Muscle of arm (tissue), 14 donors: ENCODE measurements at places on chromosomes 3 and 15. TPM values are rescaled to one million over a fixed set of nuclear protein-coding genes. Genes with fewer than 3 reads are reported as not detected.

Gene IQCH
- polyA plus RNA-seq: 1.5 TPM

Gene INSYN1
- polyA plus RNA-seq: 4.4 TPM

Gene ZFYVE19
- polyA plus RNA-seq: 19.7 TPM

Gene RTP4
- 0.64 TPM for polyA plus RNA-seq

Gene NEK10
- polyA plus RNA-seq: not detected

Gene CCR8
- not detected for polyA plus RNA-seq

Gene TIGIT
- polyA plus RNA-seq: not detected

Gene RLBP1
- not detected for polyA plus RNA-seq

Gene ADGRG7
- polyA plus RNA-seq: not detected

Gene PLXNA1
- 39.4 TPM for polyA plus RNA-seq

Gene ADPRH
- 9.9 TPM for polyA plus RNA-seq

Gene ELL3
- polyA plus RNA-seq: 4.5 TPM

GRCh38 chr15:51224428-51224827, 114.0 kb downstream of the CYP19A1 start:
- no peak for DNase-seq

- DNase-seq: peak; percentile 69
Observed at GRCh38 chr15:56496635-56497034, 31.7 kb upstream of the MNS1 start.

GRCh38 chr3:25573386-25574171, 91.1 kb downstream of the TOP2B start:
- no peak for DNase-seq

DNA sequence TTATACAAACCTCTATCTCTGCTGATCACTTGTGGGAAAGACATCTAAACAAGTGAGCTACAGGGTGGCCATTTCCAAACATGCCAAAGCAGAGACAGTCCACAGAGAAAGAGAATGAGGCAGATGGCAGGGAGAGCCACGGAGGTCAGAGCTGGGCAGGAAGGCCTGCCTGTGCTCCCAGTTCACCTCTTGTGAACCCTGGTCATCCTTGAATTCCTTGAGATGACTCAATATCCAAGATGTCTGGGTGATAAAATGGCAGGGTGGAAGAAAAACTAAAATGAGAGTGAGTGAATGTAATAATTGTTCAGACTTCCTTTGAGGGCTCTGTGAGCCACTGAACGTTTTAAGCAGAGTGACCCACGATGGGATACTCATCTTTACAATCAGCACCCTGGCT, 104.8 kb downstream of the PLCH1 start:
- DNase-seq: no peak

GRCh38 chr15:71538181-71538580, 272.2 kb upstream of the NR2E3 start:
- DNase-seq: no peak

DNA sequence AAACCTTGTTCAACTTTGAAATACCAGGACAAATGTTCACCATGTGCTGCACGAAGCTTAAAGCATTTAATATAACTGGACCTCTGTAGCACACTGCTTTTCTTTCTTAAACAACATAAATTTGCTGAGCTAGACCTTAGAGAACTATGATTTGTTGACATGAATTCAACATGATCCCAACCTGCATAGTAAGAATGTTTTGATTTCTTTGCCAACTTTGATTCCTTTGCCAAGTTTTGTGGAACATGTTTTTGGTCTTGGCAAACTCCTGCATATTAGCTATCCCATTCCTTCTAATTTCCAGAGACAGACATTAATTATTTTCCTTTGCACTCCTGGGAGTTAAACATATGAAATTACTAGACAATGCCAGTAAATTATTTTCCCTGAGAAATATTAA, 197.2 kb upstream of the RBMS3 start:
- peak; percentile 78 for DNase-seq

- DNase-seq: no peak
Observed at GRCh38 chr3:171834461-171834801, 8.7 kb upstream of the TMEM212 start.

DNA sequence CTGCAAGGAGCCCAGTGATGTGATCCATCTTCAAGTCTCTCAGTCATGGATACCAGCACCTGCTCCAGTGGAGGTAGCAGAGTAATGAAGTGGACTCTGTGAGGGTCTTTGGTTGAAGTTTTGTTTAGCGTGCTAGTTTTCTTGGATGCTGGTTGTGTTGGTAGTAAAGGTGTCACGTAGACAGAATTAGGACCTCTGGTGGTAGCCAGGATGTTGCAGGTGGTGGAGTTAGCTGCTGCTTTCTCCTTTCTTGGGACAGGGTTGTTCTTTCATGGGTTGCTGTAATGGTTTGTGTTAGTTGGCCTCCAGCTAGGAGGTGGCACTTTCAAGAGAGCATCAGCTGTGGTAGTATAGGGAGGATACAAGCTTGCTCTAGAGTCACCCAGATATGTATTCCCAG, 125.2 kb downstream of the ANXA2 start:
- no peak for DNase-seq

DNA sequence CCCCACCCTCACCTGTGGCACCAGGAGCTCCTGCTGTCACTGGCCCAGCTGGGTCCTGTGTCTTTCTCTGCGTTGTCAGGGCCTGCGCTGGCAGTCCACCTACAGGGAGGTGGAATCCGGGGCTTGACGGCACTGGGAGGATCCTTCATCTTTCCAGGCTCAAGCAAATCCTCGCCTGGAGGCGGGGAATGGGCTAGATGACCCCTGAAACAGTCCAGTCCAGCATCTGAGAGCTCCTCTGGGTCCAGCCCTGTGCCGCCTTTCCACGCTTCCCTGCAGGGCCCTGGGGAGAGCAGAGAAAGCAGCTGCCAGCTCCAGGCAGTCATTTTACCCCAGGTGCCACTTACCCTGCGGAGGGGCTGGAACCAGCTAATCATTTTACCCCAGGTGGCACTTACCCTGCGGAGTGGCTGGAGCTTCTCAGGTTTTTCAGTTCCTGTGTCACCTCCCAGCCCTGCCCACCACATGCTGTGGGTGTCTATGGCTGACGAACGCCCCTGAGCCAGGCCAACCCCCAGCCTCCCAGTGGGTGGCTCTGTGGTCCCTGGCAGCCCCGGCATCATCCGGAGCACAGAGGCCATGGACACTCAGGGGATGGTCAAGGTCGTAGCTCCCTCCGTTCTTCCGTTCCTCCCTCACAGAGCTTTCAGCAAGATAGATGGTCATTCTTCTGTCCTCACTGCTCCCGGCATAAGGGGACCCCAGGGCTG, 17.9 kb upstream of the ADIPOQ start:
- no peak for DNase-seq

DNA sequence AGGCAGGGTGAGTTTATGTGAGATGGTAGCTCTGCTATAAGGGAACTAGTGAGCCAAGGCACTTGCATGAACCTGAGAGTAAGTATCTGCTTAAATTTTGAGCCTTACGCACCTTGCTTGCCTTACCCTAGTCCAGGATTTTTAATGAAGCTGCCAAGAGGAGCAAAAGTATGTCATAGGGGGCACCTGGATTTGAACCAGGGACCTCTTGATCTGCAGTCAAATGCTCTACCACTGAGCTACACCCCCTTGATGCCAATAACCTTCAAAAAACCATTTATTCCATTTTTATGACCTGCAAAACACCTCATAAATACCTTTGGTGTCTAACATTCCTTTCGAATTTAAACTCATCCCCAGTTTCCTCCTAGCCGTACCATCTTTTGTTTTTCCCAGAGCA, 88.3 kb upstream of the ACP3 start:
- no peak for DNase-seq

GRCh38 chr3:40885430-40885829, 313.9 kb upstream of the CTNNB1 start:
- DNase-seq: no peak

DNA sequence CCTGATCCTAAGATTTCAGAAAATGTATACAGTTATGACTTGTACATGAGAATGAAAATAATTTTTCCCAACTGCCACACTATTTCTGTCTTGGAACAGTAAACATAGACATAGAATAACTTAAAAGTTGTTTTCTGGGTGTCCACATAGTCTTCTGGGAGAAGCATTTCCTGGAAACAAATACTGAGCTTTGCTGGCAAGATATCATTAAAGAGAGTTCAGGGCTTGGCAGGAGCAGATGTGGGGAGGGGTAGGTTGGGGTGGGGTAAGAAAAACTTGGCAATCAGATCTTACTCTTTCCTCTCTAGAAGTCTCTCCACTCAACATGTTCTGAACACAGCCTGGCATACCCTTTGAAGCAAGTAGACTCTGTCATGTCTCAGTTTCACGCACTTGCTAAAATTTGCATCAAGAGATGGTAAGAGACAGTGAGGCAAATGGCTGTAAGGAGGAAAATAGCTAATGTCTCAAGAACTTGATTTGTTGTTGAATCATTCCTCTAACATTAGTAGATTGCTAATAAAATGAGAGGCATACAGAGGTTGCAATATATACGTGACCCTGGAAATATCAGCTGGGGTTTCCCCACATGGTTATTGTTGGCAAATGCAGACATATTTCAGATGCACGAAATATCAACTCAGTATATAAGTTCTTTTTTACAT, 27.3 kb upstream of the ABI3BP start:
- DNase-seq: no peak

- no peak for DNase-seq
Observed at GRCh38 chr3:42707620-42708355, 5.2 kb upstream of the HHATL start.

DNA sequence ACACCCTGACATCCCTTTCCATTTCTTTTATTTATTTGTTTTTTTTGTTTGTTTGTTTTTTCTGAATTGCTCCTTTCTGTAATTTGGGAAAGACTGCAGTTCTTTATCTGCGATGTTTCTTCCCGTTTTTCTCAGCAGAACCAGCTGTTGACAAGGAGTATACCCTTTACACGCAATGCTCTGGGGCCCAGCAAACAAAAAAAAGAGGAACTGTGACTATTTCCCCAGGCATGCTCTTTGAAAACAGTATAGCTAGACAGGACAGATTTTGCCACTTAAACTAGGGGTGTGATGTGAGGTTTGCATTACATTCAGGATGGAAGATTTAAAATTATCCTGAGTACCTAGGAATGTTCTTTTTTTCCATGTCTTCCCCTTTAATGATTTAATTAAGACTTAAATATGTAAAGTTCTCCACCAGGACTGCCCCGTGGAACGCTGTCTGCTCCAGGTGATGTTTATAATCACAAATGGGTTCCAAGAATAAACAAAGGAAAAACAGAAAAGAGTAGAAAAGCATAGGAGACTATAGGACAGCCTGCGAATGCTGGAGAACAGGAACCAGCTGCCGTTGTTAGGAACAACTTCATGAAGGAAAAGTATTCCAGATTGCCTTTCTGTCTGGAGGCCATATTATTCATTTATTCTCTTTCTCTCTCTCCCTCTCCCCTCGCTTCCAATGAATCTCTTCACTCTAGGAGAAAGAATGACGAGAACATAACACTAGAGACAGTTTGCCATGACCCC, 43.3 kb downstream of the TGFBR2 start:
- no peak for DNase-seq

- no peak for DNase-seq
Observed at GRCh38 chr3:174873832-174874657, 14.9 kb downstream of the NAALADL2 start.

DNA sequence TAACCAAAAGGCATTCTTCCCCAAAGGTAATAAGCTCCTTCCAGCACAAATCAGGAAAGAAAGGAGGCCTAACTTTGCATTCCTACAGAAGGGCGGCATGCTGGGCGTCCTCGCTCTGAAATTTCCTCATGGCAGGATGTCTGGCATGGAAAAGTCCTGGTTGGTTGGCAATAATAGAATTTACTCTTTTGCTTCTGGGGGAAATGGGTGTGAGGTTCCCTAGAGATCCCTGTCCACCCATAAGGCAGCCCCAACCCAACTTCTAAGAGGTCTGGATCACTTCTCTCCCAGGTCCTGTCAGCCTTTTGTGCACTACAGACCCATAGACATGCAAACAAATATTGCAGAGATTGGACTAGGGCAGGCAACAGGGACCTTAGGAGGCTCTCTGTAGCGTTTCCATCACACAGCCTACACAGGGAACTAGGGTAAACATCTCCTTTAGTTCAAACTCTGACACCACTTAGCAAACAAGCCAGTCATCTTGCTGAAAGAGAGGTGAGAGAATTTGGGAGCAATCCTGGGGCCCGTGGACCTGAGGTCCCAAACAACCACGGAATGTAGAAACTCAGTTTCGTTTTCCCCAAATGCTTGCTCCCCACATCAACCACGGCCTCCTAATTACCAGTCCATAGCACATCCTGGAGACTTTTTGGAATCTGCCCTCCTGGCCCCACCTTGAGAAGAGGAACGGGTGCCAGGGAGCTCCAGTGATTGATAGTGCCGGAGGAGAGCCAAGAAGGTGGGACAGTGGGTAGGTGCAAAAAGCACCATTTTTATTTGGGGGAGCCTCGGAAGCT, 2.1 kb downstream of the ZIC4 start:
- DNase-seq: no peak

GRCh38 chr3:28476194-28476593, 127.6 kb upstream of the AZI2 start:
- peak; percentile 18 for DNase-seq

GRCh38 chr3:176794406-176794805, 402.9 kb downstream of the TBL1XR1 start:
- DNase-seq: no peak

DNA sequence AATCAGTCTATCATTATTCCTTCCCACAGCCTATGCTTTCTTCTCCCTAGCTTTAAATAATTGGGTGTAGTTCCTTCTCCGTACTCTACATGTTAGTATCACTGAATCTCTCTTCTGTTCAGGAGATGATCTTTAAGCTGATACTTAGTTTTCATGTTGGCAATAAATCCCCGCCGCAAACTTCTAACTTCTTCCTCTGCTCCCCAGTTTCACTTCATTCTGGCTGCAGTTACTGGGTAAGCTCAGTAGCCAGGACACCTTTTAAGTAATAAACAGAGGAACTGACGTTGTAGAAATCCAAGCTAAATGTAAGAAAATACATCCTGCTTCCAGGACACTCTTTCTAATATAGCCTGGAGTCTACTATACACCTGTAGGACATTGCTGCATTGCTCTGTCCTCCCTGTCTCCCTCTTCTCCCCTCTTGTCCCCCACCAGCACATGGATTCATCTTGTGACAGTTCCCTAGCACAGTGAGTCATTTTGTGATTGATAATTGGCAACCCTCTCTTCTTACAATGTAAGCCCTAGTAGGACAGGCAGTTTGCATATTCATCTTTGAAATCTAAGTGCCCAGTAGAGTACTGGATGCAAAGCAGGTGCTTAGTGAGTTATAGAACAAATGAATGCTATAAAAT, 598.2 kb downstream of the UNC13C start:
- DNase-seq: no peak

DNA sequence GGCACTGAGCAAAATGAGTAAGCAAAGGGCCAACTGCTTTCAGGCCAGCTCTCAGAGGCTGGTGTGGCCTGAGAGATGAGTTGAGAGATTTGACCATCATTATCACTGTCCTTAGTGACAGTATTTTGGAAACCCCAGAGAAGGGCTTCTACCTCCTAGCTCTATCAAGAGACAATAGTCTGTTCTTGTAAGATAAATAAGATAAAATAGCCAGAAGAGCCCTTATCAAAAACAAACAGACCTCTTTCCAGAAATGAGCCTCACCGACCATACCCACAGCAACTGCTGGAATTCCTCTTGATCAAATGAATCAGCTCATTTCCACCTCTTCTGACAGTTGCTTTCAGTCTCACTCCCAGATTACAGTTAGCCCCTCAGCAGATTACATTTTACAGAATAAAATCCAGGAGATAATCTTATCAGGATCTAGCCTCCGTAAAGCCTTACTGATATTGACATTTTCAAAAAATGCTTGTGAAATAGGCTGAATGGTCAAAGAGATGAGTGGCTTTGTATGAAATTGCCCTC, 4.5 kb downstream of the HDC start:
- DNase-seq: no peak
